ENCODE measurements at places on chromosomes 6 and 20.

- DNase-seq = no peak
These were observed 13.2 kb downstream of the CPNE5 start for GRCh38 chr6:36825994-36826393.

GRCh38 chr6:45647341-45648261 lies 269.9 kb upstream of the SUPT3H start:
- DNase-seq = no peak

- DNase-seq = no peak
These were observed 12.6 kb upstream of the FAM50B start for GRCh38 chr6:3836566-3836965.

DNA sequence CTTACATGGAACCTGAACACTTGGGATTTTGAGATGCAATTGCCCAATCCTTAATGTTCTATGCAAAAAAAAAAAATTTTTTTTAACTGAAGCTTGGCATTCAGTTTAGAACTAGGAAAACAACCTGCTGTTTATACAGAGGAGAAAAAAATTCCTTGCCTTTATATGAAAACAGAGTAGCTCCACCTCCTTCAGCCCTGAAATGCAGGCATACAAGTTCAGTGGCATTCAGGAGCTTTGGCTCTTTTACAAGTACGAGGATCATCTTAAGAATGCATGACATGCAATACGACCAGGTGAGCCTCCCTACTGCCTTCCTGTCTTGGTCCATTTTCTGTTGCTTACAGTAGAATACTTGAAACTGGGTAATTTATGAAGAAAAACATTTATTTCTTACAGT lies 20.4 kb downstream of the PAX1 start:
- DNase-seq = no peak

DNA sequence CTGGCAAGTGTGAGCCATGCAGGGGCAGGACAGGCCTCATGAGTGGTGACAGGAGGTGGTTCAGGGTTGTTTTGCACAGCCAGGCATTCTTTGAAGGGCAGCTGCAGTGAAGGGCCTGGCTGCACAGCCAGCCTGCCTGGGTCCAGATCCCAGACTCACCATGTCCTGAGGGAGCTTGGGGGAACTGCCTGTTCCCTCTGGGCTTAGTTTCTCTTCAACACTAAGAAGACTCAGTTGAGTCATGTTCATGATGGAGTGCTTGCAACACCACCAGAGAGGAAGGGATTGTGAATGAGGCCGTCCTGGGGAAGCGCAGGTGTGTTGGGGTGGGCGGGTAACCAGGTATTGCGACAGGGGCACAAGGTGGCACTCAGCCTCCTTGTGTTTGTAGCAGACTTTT lies 102.4 kb downstream of the CDH26 start:
- DNase-seq = no peak

DNA sequence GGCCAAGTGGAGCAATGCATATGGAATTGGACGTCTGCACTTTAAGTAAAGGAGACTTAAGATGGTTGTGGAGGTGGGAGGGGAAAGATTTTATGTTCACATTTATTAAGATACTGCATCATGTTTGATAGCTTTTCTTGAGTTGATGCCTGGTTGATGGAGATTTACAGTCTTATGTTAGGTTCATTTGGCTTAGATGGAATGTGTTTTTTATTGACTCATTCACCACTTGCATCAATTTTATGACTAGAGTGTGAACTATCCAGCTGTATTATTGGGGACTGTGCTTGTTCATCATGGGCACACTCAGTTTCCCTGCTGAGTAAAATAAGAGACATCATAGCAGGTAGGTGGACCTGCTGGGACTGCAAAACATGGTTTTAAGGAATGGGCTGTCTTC lies 91.2 kb upstream of the SCP2D1 start:
- no peak for DNase-seq

DNA sequence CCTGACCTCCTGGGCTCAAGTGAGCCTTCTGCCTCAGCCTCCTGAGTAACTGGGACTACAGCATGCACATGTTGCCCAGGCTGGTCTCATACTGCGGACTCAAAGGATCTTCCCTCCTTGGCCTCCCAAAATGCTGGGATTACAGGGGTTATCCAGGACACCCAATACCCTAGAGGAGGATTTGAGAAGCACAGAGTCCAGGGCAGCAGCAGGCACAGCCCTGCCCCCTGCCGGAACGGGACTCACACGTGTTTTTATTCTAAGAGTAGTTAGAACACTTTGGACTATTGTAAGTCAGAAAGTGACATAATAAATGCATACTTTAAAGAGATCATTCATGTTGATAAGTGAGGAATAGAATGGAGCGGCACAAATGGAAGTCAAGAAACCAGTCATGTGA lies 80.2 kb downstream of the C6orf118 start:
- no peak for DNase-seq

- no peak for DNase-seq
These were observed 91.7 kb downstream of the RNF182 start for GRCh38 chr6:14016432-14016831.

DNA sequence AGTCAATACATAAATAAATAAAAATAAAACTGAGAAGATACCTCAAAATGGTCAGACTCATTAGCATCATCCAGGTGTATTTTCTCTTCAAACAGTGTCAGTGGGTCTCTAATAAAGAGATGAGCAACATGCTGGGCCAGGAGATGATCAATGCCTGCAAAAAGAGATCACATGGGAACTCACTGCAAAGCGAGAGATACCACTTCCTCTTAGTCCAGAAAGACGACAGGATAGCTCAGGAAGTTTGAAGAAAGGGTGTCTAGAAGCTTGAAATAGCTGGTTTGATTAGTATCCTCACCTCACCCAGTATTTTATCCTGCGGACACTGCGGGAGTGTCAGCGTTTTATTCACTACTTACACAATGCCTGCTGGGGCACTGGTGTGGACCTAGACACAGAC lies 38.0 kb downstream of the GCLC start:
- no peak for DNase-seq

DNA sequence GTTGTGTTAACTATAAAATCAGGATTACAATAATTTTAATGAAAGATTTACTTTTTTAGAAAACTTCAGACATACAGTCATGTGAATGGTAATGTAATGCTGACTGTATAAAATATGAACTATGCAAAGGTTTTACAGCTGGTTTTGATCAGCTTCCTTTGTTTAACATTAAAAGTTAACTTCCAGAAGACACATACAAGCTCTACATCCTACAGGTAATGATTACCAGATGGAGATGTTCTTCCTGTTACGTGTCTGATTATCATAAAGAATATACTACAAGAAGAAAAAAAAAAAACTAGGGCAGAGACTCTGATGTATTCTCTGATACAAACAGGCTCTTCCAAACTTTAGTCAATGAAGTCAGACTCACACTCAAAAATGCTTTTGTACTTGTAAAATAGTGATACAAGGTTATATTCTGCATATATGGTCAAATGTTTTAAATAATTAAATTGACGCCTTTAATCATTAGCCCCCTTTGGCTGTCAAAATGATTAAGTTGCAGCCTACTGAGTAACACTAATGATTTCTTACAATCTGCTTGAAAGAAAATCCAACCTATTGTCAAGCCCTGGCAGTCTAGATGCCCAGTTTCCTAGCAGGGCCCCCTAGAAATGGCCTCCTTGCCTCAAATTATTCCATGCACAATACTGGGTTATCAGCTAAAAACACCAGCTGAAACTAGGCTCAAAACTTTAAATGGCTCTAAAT lies 251.8 kb upstream of the RUNX2 start:
- no peak for DNase-seq

GRCh38 chr6:111761212-111761611 lies 112.0 kb downstream of the FYN start:
- no peak for DNase-seq

- DNase-seq = no peak
These were observed 11.8 kb downstream of the ADTRP start for GRCh38 chr6:11766589-11767450.

- no peak for DNase-seq
These were observed 75.9 kb downstream of the PHACTR3 start for GRCh38 chr20:59680148-59680650.

GRCh38 chr20:1427457-1428054 lies 34.7 kb upstream of the FKBP1A start:
- no peak for DNase-seq

DNA sequence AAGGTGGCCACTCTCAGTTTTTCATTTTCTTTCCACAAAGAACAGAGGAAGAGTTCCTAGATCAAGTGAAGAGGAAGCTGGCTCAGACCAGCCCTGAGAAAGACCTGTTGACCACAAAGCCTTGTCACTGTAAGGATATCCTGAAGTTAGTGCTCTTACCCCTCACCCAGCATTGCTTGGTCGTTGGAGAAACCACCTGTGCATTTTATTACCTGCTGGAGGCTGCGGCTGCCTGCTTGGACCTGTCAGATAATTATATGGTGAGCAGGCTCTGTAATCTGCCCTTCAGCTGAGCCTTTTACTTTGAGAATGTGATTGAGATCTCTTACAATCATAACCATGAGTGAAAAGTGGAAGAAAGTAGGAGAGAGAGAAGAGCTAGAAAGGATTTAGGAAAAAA lies 21.9 kb downstream of the TREML1 start:
- no peak for DNase-seq

GRCh38 chr6:108651340-108652227 lies 90.9 kb downstream of the FOXO3 start:
- no peak for DNase-seq

DNA sequence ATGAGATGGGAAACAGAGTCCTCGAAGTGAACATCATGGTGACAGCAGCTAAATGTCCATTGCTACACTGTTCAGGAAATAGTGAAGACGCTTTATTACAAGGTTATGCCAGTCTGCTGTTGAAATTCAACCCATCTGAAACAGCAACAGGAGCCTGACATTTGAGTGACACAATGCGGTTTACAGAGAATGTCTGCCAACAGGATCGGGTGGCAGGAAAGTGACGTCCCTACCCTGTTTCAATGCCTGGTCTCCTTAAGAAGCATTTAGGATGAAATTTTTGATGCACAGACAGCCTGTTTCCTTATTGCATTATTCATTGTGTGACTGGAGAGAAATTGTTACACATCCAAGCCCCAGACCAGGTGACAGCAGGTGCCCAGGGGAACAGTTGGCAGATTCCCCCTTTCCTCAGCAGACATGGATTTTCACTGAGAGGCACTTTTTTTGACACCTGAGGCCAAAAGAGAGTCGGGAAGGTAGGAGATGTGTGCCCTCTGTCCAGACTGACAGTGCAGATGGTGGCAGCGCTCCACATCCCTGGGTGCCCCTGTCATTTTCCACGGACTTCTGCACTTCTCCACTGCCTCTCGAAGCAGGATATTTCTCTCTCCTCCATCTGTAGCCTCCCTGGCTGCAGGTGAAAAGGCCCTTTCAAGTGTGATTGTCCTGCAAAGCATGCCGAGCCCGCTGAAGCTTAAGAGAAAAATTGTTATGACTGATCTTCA lies 87.9 kb downstream of the BFSP1 start:
- no peak for DNase-seq

DNA sequence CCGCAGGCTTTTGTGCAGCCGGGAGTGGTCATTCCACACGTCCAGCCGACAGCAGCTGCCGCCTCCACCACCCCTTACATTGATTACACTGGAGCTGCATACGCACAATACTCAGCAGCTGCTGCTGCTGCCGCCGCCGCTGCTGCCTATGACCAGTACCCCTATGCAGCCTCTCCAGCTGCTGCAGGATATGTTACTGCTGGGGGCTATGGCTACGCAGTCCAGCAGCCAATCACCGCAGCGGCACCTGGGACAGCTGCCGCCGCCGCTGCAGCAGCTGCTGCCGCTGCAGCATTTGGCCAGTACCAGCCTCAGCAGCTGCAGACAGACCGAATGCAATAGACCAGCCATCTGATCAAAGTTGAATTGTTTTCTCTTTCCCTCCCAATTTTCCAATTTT lies 10.6 kb downstream of the RBM24 start:
- no peak for DNase-seq

DNA sequence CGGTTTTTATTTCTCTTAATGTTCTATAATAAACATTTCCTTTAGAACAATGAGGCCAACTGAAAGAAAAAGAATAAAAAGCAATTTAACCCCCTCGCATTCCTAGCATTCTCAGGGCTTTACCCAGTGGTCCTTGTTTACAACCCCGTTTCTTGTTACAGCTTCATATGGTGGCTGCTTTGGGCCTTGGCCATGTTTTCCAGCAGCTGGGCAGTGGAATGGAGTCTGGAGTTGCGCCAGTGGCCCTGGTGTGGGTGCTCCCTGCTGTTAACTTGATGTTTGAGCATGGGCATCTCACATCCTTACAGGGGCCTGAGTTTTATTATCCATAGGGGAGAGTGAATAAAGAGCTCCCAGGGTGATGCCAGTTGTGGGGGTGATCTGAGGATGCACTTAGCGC lies 18.8 kb downstream of the EFCAB8 start:
- DNase-seq = no peak

- no peak for DNase-seq
These were observed 33.3 kb upstream of the KIF16B start for GRCh38 chr20:16606468-16607070.

GRCh38 chr6:23006656-23007055 lies 437.3 kb downstream of the HDGFL1 start:
- DNase-seq = no peak

- no peak for DNase-seq
These were observed 344.7 kb downstream of the NKAIN2 start for GRCh38 chr6:124148236-124148957.

DNA sequence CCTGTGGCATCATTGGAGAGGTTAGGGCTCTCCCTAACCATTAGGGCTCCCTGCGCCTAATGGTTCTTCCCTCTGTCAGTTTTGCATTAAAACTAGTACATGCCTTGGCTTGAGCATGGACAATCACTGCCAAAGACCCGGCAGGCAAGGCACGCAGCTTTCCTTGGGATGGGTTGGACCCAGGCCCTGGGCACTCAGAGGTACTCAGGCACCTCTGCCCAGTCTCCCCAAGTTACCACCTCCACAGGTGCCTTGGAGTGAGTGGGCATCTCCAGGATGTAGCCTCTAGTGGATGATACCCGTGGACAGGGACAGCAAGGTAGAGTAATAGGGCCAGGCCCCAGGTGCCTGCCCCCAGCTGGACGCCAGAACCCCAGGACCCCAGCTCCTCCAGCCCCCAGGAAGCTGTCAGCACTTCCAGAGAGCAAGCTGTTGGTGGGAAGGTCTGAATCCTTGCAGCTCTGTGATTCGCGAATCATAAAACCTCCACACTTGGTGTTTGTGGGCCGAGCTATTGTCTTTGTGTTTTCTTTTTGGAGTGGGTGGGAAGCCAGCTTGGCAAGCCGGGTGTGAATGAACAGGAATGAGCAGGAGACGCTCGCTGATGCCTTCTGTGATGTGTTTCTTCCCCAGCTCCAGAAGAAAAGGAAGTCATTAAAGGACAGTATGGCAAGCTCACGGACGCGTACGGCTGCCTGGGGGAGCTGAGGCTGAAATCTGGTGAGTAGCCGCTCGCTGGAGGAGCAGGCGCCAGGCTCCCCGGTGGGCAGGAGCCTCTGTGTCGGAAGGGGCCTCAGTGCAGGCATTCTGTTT lies 35.1 kb downstream of the SYNJ2 start:
- no peak for DNase-seq

DNA sequence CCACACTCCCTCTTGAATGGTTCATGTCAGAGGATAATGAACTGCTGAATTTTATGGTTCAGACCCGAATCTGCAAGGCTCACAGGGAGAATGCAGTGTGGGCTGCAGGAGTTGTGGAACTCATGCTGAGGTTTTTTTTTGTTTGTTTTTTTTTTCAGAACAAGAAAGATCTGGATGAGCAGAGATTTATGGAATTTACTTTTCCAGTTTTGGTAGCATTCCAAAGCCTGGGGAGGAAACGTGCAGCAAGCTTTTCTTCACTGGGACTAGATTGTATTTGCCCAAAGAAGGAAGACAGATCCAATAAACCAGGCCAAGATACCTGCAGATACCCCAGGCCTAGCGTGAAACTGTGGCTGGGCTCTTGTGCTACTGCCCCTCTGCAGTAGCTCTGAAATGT lies 223.9 kb upstream of the TAB2 start:
- DNase-seq = no peak

- DNase-seq = no peak
These were observed 17.4 kb downstream of the CNBD2 start for GRCh38 chr20:35985806-35986205.
